Activated CD8-positive, alpha-beta memory T cell treated with anti-CD3 and anti-CD28 coated beads for 48 hours (primary cell): ENCODE measurements at places on chromosomes 4 and X.

- no peak for DNase-seq
Measured at GRCh38 chr4:18917689-18918088, 896.1 kb upstream of the LCORL start.

DNA sequence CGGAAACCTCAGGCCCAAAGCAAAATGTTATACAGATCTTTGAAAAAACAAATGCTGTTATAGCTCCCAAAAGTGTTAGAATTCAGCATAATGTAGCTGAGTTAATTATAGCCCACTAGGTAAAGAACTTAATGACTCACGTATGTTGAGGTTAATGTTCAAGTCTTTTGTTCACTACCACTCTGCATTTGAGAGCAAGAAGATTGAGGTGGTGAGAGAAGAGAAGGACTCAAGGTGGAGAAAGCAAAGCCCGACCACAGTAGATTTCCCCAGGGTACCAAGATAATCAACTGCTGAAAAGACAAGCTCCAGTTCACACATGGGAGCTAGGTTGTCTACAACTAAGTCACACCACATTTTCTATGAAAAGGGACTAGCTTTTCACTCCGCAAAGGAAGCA, 480.2 kb downstream of the DTHD1 start:
- no peak for DNase-seq

- DNase-seq: no peak
Measured at GRCh38 chr4:20020056-20020455, 231.6 kb upstream of the SLIT2 start.

- no peak for DNase-seq
Measured at GRCh38 chr4:19187096-19187495, 1064.6 kb upstream of the SLIT2 start.

GRCh38 chr4:54058171-54058570, 6.2 kb downstream of the CHIC2 start:
- no peak for DNase-seq

- DNase-seq: no peak
Measured at GRCh38 chr4:4637710-4638109, 95.9 kb upstream of the STX18 start.

DNA sequence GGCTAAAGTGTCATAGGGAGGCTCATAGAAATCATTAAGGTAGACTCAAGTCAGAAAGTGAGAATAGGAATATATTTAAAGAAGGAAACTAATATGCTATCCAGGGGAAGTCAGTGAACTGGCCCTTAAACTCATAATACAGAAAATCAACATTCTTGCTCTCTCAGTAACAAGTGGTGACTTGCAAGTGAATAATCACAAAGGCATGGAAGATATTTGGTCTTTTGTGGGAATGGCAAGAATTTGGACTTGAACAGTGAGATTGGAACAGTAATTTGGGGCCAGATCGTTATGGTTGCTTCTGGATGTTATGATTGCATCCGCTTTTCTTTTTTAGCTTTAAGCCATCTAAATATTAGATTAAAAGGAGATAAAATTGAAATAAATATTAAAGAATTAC, 103.8 kb downstream of the TBC1D19 start:
- DNase-seq: no peak

DNA sequence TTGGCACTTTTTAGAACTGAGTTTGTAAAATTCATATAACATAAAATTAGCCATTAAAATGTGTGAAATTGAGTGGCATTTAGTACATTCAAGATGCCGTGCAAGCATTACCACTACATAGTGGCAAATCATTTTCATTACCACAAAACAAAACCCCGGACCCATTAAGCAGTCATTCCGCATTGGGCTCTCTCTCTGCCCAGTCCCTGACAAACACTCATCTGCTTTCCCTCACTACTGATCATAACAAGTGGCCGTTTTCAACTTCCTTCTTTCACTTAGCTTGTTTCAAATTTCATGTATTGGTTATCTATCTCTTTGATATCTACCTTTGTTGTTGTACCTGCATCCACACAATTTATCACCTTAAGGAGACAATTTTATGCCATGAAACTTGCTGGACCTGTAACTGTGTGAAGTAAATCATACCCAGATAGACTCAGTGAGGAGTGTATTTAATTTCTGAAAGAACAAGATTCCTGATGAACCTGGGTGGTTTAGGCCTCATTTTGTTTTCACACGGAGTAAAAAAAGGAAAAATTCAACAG, 202.1 kb downstream of the OR13H1 start:
- DNase-seq: no peak

- no peak for DNase-seq
Measured at GRCh38 chrX:38347136-38347535, 5.3 kb upstream of the OTC start.

- no peak for DNase-seq
Measured at GRCh38 chrX:113929004-113929403, 654.9 kb upstream of the HTR2C start.

GRCh38 chr4:155759372-155760252, 791 bp downstream of the GUCY1B1 start:
- no peak for DNase-seq

DNA sequence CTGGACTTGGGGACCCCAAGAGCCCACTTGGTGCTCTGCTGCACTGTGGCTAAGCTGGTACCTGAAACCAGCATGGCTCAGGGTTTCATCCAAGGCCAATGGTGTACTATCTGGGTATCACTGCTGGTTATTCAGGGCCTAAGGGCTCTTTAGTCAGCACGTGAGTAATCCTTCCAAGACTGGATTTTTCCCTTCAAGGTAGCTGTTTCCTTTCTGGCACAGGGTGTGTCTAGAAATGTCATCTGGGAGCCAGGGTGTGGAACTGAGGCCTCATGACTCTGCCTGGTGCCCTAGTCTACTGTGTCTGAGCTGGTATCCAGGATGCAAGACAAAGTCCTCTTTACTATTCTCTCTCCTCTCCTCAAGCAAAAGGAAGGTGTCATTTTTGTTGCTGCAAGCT, 99.0 kb upstream of the QRFPR start:
- DNase-seq: no peak

DNA sequence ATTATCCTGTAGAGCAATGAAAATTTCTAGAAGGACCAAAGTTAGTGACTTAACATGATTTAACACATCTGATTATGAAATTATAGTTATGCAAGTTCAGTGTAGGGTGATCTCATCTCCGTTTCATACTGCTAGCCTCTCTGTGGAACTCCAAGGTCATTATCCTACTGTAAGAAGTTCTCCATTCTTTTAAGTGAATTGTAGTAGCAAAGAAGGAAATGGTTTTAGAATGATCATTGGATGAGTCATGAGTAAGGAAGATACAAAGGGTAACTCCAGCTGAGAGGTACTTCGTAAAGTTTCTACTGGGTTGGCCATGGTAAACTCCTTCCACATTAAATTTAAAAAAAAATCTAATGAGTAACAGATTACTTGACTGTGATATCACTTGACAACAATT, 215.0 kb upstream of the GIMD1 start:
- no peak for DNase-seq
